Left colon (tissue), 2 donors: ENCODE measurements at places on chromosomes 6 and 20. TPM values are rescaled to one million over a fixed set of nuclear protein-coding genes. Genes with fewer than 3 reads are reported as not detected.

Gene IL17A
- total RNA-seq: not detected

Gene VARS1
- 35.3 TPM for total RNA-seq

Gene RWDD2A
- 2.8 TPM for total RNA-seq

Gene EEF1A1
- total RNA-seq: 6,801 TPM

Gene VGLL2
- total RNA-seq: not detected

Gene AFDN
- 194 TPM for total RNA-seq

Gene SNAP25
- 0.76 TPM for total RNA-seq

Gene PGC
- not detected for total RNA-seq

Gene NR2E1
- total RNA-seq: not detected

Gene COL9A1
- total RNA-seq: 0.64 TPM

Gene ENPP1
- 19.9 TPM for total RNA-seq

Gene CGA
- not detected for total RNA-seq

Gene SCUBE3
- 0.67 TPM for total RNA-seq

Gene UBD
- 2.7 TPM for total RNA-seq

Gene ANKRD60
- not detected for total RNA-seq
